Myometrial cell (primary cell): ENCODE measurements at places on chromosomes 6 and 20. TPM values are rescaled to one million over a fixed set of nuclear protein-coding genes. Genes with fewer than 3 reads are reported as not detected.

Gene PRDM1
- 1.2 and 1.8 TPM in 2 replicates for total RNA-seq

Gene SGK2
- 0.18 TPM in 1 of 2 replicates, not detected in the other for total RNA-seq

Gene TRIM15
- total RNA-seq: not detected in 2 replicates

Gene SPTLC3
- 2.1 and 4.9 TPM in 2 replicates for total RNA-seq

Gene PAX1
- not detected in 2 replicates for total RNA-seq

Gene CLPSL2
- total RNA-seq: not detected in 2 replicates

Gene NT5E
- total RNA-seq: 315 and 382 TPM in 2 replicates

Gene TRAM2
- 64.6 and 67.3 TPM in 2 replicates for total RNA-seq

Gene TAPBP
- 100 and 104 TPM in 2 replicates for total RNA-seq

Gene FANCE
- total RNA-seq: 8.9 and 10.4 TPM in 2 replicates

Gene NKX2-2
- not detected in 2 replicates for total RNA-seq

Gene SCRT2
- not detected in 2 replicates for total RNA-seq

Gene ID1
- 151 and 221 TPM in 2 replicates for total RNA-seq

Gene NTSR1
- total RNA-seq: not detected in 2 replicates

Gene TGM3
- total RNA-seq: not detected in 2 replicates

Gene HSF2
- 11.7 and 12.7 TPM in 2 replicates for total RNA-seq

Gene CRISP2
- not detected in 2 replicates for total RNA-seq

Gene SMLR1
- total RNA-seq: not detected in 2 replicates

Gene SIRPG
- not detected in 2 replicates for total RNA-seq

Gene EEF1A2
- total RNA-seq: 0.58 TPM in 1 of 2 replicates, not detected in the other

Gene MYLK2
- total RNA-seq: 0.18 TPM in 1 of 2 replicates, not detected in the other

Gene TTI1
- 16.3 and 18.5 TPM in 2 replicates for total RNA-seq

Gene CCM2L
- not detected in 2 replicates for total RNA-seq

Gene ZSCAN16
- total RNA-seq: under 0.01 and 0.89 TPM in 2 replicates

Gene DLL1
- under 0.01 TPM in 1 of 2 replicates, not detected in the other for total RNA-seq

Gene ENPP5
- not detected in 2 replicates for total RNA-seq
